Activated T-cell treated with anti-CD3 and anti-CD28 coated beads, Interleukin-2, amount 50 U/mL, for 24 hours (primary cell): ENCODE measurements at places on chromosomes 1 and 21.

DNA sequence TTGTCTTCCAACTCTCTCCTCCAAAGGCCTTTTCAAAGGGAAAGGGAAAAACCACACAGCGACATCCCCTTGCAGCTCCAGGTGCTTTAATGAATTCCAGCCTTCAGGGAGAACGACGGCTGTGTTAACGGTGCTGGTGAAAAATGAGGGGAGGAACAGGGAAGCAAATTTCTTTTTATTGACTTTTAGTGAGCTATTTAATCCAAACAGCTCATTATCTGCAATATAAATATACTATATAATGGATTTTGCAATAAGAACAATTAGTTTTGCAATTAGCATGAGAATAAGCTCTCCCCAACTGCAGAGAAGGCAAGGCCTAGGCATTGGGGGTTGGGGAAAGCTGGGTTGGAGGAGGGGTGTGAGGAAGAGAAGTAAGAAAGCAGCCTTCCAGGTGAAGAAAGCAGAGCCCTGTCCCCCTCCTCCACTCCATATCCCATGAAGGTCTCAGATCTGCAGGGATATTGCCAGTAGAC, 159.0 kb upstream of the ZC3H12A start:
- no peak for DNase-seq

DNA sequence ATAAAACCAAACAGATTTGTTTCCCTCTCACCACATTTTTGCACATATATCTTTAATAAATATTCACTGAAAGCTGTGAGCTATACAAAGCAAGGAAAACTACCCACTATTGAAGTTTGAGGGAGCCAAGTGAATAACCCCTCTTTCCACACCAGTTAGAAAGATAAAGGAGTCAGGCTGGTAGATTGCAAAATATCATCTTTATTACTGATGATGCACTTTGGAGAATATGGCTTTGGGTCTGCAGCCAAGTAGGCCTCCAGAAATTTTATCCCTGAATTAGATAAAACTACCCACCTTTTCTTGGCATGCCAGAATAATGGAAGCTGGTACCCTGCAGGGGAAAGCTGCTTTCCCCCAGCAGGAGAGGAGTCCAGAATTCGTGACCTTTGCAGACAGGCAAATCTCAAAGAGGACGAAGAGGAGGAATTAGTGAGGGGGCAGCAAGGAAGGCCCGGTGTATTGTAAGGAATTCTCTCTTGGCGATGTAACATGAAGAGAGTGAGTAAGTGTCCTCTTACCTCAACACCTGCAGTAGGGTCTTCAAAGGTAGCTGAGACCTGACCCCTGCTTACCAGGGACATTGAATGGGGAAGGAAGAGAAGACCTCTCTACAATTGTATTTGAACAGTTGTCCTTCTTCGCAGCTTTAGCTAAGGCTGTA, 84.7 kb downstream of the LRRC8D start:
- DNase-seq: no peak

GRCh38 chr21:27631471-27631870, 664.6 kb upstream of the ADAMTS5 start:
- DNase-seq: no peak

DNA sequence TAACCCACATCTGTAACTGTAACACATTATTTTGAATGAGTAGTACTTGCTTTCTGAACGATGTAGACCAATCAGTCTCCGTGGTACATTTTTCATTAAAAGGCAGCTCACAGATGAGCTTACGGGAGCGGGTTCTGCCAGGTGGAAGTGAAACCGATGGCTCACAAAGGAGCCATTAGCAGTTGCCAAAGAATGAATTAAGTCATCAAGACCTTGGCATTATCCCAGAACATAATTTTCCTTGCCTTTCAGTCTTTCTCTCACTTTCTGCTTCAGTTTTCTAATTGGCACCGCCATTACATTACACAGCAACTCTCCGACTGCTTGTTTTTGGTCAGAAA, 33.5 kb upstream of the UTS2 start:
- no peak for DNase-seq

GRCh38 chr1:182869241-182869666, 30.1 kb downstream of the DHX9 start:
- DNase-seq: no peak

GRCh38 chr1:2468540-2468939, 7.5 kb upstream of the PLCH2 start:
- no peak for DNase-seq

- DNase-seq: no peak
Observed at GRCh38 chr21:34926803-34927467, 122.2 kb downstream of the RUNX1 start.

DNA sequence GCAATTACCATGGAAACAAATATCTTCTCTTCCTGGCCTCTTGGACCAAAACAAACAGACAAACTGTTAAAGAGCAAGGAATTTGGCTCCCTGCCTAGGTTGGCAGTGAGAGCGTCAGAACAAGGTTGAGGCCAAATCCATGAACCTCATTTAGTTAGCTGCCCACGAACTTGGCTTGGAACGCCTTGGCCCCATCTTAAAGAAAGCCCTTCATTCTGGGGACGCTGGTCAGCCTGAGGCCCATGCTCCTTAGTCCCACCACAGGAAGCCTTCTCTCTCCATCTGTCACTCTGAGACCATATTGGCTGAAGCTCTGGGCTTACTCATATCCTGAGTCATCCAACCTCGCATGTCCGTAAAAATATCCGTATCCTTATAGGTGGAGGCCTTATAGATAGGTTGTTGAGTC, 62.4 kb upstream of the DIRAS3 start:
- DNase-seq: no peak

DNA sequence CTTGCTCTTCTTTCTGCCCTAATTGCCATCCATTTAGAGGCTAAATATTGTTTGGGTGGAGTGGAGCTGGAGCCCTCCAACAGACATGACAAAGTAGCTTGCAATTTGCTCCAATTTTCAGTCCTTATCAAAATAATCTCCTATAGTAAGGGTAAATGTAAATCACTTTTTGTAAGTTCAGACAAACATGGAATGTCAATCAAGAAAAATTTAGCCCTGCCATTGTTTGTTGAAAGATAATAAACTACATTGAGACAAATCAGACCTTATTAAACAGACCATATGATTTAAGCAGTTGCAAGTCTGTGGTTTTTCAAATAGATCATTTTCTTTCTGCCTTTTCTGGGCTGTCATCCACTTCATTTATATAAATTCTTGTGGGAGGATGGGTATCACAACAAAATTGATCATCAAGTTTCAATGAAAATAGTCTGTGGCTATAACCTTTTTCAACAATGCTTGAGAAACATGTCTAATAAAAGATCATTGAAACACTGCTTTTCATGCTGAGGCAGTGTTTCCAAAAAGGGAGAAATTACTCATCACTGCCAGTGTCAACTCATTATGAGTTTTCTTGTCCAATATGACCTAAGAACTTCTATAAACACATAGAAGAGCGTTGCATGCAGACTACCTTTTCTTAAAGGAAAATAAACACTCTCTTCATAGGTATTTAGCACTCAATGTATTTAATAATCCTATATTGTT, 1152.0 kb upstream of the B3GALT2 start:
- DNase-seq: no peak
